Hematopoietic multipotent progenitor cell treated with erythropoietin and hydrocortisone succinate and interleukin-3 and kit ligand, for 4 days (in vitro differentiated cells): ENCODE measurements at places on chromosomes 7 and 10.

DNA sequence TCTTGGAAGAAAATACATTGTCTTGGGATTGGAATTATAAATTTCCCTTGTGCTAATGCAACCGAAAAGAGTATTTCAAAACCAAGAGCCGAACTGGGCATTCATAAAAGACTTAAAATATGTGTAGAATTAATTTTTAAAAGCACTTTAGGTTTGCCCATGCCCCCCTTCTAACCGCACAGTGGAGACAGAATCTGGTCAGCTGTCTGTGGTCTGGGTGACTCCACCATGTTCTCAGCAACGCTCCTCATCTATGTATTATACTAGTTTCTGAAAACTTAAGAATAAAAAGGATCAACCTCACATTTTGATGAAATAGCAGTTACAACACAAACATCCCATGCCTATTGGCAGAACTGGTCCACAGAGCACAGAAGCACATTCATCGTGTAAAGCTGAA is 192.6 kb upstream of the C7orf33 start:
- no peak for DNase-seq

- DNase-seq: no peak
Observed at GRCh38 chr7:327233-327931, 37.4 kb downstream of the FOXL3 start.

GRCh38 chr10:73244866-73245477 is 2.1 kb downstream of the DNAJC9 start:
- DNase-seq: peak; percentile 97

DNA sequence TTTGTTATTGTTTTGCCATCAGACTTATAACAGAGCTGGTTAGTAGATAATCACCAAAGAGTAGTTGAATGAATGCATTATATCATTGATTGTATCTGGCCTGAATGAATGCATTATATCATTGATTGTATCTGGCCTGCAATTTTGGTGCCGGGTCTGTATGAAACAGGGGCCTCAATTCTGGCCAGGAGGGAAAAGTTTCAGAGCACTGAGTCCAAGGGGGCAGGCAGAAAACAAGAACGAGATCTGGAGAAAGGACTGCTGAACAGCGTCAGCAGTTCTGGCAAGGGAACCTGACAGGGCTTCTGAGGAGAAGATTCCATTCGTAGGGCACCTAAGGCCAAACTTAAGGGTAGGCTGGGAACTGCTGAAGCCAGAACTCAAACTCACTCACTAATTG is 128.0 kb downstream of the SEMA3C start:
- no peak for DNase-seq

DNA sequence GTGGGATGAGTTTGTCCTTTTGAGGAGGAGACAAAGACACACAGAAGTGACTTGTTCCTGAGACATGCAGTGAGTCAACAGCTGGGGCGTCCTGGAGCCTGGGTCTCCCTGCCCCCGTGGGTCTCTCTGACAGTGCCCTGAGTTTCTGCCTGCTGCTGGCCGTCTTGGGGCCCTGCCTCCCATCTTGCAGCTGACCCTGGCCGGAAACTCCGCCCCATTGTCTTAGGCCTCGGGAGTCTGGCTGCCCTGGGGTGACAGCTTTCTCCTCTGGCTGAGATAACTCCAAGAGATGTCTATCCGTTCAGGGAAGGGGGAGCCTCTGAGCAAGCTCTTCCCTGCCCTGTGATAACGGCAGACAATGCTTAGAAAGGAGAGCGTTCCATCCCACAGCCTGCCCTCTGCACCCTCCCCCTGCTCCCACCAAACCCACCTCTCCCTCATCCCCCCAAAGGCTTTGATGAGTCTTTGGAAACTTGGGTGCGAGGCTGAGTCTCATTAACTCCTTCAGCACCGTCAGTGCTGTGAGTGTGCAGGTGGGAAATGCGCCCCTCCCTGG is 69.5 kb upstream of the PODXL start:
- no peak for DNase-seq

- DNase-seq: no peak
Observed at GRCh38 chr10:17921378-17921777, 30.3 kb upstream of the SLC39A12 start.

GRCh38 chr7:133355325-133355708 is 102.4 kb downstream of the EXOC4 start:
- peak; percentile 18 for DNase-seq

DNA sequence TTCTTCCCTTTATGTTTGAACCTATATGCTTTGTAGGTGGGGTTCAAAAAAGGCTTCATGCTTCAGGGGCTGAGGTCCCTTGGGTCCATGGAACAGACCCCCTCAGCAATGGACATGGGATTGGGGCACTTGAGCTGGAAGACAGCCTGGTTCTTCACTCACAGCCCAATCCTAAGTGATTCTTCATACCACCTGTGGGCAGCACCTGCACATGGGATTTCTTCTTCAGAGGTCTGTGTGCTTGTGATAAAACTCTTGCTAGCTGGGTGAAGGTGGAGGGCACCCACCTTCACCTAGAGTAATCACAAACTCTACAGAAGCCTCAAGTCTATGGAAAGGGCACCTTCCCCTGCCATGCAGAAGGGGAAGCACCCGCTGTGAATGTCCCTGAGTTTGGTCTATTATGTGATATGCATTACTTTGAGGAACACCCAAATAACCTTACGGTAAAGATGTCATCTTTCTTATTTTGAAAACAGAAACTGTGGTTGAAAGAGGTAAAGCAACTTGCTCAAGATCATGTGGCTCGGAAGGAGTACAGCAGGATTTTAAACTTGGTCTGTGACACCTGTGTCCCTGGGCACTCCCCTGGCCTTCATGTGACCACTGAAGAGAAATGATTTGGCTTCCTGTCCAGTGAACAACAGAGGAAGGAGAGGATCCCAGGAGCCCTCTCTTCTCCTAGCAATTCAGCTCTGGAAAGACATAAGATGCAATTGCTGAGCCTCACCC is 469.5 kb upstream of the ZMIZ1 start:
- peak; percentile 7 for DNase-seq

DNA sequence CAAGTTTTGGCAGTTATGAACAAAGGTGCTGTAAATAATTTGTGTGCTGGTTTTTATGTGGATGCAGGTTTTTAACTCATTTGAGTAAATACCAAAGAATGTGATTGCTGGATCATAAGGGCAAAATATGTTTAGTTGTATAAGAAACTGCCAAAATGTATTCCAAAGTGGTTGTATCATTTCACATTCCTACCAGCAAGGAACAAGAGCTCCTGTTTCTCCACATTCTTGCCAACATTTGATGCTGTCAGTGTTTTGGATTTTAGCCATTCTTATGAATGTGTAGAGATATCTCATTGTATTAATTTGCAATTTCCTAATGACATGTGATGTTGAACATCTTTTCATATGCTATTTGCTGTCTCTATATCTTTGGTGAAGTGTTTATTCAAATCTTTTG is 207.3 kb upstream of the LRGUK start:
- no peak for DNase-seq

DNA sequence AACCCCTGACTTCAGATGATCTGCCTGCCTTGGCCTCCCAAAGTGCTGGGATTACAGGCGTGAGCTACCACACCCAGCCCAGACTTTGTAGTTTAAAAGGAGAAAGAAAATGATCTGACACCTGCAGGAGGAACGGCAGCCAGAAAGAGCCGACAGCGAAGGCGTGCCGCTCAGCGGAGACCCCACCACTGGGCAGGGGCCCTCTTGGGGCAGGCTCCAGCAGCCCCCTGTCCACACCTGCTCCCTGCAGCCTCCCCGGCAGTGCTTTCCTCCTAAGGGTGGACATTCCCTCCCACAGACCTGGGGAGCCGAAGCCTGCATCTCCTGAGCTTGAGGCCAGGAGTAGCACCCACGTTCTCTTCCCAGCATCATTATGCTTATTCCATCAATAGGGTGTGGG is 19.2 kb upstream of the CNPY1 start:
- DNase-seq: no peak

GRCh38 chr10:112815269-112816032 is 134.6 kb upstream of the TCF7L2 start:
- peak; percentile 26 for DNase-seq

DNA sequence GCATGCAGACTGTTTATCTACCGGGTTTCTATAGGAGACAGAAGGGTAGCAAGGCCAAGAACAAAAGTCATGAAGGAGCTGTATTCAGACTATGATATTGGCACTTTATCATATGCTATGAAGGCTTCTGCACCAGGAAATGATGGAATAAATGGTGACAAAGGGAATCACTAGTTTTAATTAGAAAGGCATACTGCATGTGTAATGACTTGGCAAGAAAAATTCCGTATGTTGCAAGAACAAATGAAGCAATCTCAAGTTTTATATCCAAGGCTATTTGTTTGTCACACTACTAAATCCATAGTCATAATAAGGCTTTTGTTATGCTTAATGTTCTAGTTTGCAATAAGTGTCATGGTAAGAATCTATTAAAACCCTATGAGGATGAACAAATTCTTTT is 230.9 kb downstream of the ZEB1 start:
- DNase-seq: no peak

GRCh38 chr7:114150689-114151088 is 231.9 kb upstream of the PPP1R3A start:
- no peak for DNase-seq

GRCh38 chr7:28853150-28853549 is 105.0 kb downstream of the TRIL start:
- peak; percentile 41 for DNase-seq

- DNase-seq: no peak
Observed at GRCh38 chr10:129654461-129654860, 187.4 kb downstream of the MGMT start.

- no peak for DNase-seq
Observed at GRCh38 chr10:103609231-103610082, 116.0 kb downstream of the NEURL1 start.

- no peak for DNase-seq
Observed at GRCh38 chr7:37999673-38000072, 79.2 kb downstream of the EPDR1 start.

GRCh38 chr7:81040496-81040895 is 121.6 kb upstream of the SEMA3C start:
- no peak for DNase-seq

- DNase-seq: no peak
Observed at GRCh38 chr10:57972783-57973182, 294.9 kb downstream of the IPMK start.

GRCh38 chr10:54009672-54010071 is 791.4 kb downstream of the PCDH15 start:
- no peak for DNase-seq

DNA sequence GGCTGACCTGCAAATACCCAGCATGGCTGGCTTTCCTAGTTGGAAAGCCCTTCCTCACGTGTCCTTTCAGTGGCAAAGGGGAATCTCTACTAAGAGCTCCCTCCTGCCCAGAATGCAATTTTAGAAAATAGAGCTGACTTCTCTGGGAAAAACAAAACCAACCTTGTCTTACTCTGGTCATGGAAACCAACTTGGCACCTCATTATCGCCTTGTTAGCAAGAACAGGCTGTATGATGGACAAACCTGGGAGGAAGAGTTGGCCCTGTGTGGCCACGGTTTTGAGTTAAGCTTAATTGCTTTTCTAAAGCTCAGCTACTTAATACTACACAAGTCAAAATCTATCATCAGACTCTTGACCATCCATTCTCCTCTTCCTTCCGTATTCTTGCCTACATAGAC is 94.1 kb upstream of the PDCD4 start:
- no peak for DNase-seq

GRCh38 chr10:102117391-102118159 is 2.6 kb downstream of the LDB1 start:
- peak; percentile 98 for DNase-seq

- peak; percentile 5 for DNase-seq
Observed at GRCh38 chr10:98141484-98142073, 7.1 kb downstream of the R3HCC1L start.

GRCh38 chr7:112987171-112987570 is 99.5 kb downstream of the GPR85 start:
- DNase-seq: no peak

- peak; percentile 69 for DNase-seq
Observed at GRCh38 chr10:22690614-22691431, 23.6 kb downstream of the PIP4K2A start.

- no peak for DNase-seq
Observed at GRCh38 chr10:36720895-36721294, 404.5 kb upstream of the ANKRD30A start.

DNA sequence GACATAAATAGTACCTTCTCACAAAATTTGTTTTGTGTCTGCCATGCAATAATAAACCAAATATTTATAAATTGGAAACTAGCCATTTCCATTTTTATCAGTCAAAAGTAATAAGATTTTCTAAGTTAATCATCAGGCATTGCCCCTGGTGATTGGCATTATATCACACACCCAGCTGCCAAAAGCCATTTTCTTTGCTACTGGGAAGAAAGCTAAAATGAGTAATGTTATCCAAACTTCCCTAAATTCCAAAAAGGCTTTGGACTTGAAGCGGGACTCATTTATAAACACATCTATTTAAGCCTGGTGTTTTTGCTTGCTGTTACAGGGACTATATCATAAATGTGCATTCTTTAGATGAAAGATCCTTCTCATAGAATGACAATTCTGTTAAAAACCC is 86.0 kb downstream of the AKR1D1 start:
- no peak for DNase-seq

GRCh38 chr10:25103703-25104102 is 71.1 kb upstream of the GPR158 start:
- no peak for DNase-seq

GRCh38 chr10:8334631-8335030 is 280.1 kb downstream of the GATA3 start:
- DNase-seq: no peak
